ENCODE measurements at places on chromosomes 3 and 15.

GRCh38 chr3:101865751-101866509 is 16.6 kb downstream of the NFKBIZ start:
- DNase-seq = no peak

- no peak for DNase-seq
Observed at GRCh38 chr3:34783876-34784275, 855.4 kb upstream of the ARPP21 start.

DNA sequence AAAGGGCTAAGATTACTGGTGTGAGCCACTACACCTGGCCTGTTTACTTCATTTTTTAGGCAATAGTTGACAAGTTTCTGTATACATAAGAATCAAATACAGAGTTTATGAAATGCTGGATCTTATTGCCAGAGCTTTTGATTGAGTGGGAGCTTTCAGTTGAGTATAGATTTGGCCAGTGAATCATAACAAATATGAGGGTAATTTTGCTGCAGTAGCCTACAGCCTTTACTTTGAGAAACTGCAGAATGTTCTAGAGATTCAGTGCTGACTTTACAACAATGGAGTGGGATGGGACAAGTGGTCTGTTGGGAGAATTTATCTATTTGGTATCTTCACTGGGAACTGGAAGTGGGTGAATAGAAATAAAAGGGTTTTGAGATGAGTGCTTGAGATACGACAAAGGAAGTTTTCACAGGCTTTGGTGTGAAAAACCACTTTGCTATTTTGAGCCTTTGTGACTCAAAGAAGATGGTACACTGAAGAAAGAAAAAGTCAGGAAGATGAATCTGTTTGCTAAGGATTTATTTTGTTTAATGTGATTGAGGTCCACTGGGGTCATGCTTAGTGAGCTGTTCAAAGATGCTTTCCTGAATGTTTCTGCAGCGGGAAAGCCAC is 227.8 kb downstream of the UBE2E2 start:
- DNase-seq = no peak

- DNase-seq = peak; percentile 56
Observed at GRCh38 chr3:133943639-133944141, 48.0 kb upstream of the RAB6B start.

- DNase-seq = no peak
Observed at GRCh38 chr15:58957101-58957973, 23.9 kb upstream of the SLTM start.

DNA sequence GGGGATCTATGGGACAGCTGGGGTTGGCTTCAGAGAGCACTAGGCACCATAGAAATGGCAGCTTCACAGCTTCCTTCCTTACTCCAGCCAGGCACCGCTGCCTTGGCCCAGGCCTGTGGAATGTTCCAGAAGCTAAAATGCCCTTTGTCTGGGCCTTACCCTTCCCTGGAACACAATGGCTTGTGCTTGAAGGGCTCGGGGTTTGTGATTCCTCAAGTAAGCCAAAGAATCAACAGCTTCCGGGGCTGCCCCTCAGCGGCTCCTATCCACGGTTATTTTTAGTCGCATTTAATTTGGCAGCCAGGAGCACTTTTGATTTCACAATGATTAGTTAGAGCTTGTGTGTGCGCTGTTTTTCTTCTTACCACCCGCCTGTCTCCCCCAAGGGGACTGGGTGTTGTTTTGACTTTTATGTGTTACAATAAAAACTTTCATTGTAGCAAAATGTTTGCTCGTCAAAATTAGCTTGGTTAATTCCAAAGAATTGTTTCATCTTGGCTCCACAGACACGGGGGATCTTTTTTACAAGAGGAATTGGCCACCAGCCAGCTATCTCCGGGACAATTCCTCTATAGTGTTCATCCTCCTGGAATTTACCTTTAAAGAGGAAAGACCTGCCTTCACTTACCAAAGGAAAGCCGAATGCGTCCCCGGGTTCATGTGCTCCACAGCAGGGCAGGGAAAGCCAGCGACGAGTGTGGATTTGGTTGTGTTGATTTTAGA is 73.8 kb downstream of the TLE3 start:
- DNase-seq = peak; percentile 91

DNA sequence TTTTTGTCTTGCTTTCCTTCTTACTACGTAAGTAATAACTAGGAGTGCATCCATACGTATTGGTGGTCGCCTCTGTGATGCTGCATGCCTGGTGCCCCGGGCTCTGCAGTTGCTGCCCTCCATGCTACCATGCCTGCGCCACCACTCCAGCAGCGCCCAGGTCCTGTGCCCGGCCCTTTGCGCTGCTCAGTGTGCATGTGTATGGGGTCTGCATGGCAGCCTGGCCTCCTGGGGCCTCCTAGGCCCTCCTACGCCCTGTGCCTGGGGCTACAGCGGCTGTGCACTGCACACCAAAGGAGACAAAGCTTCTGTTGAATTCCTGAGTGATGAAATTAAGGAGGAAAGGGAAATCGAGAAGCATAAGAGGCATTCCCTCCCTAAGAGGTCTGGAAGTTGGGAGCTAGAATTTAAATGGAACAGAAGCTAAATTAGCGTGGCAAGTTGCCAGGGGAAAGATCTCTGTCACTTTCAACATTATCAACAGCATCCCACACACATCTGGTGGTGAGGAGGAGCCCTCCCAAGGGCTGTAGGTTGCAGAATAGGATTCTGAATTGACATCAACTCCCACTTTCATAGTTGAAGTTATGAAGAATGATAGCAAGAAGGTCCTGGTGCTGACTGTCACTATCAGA is 275.0 kb upstream of the CHRM5 start:
- DNase-seq = no peak

- no peak for DNase-seq
Observed at GRCh38 chr3:178986456-178986855, 85.2 kb downstream of the ZMAT3 start.

GRCh38 chr3:64000453-64001055 is 22.7 kb downstream of the PSMD6 start:
- no peak for DNase-seq

GRCh38 chr3:31013843-31014242 is 119.4 kb upstream of the GADL1 start:
- DNase-seq = no peak

- DNase-seq = no peak
Observed at GRCh38 chr3:89138048-89138447, 30.6 kb downstream of the EPHA3 start.

- DNase-seq = no peak
Observed at GRCh38 chr3:57268416-57268815, 24.1 kb downstream of the ASB14 start.

GRCh38 chr15:94053626-94054025 is 177.7 kb upstream of the MCTP2 start:
- DNase-seq = no peak

DNA sequence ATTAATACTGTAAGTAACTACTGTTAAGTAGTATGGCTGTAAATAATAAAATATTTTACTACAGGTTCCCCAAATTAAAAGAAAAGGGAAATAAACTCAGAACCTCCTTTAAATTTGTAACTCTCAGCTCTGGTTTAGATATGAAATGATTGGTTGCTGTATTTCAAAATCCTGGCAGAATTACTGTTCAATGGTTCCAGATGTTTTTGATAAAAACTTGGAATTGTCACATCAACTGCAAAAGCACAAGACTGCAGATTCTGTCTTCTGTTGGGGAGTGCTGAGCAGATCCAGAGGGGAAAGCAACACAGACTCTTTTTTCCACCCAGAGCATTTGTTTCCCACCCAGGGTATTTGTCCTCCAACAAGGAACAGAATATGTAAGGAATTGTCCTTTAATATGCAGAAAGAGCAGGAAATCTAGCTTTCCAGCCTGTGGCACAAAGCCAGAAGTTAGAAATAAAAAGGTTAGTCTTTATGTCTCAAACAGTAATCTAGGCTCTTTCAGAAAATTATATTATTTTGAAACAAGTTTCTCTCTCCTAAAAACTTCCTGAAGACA is 178.1 kb downstream of the KLHL25 start:
- no peak for DNase-seq

DNA sequence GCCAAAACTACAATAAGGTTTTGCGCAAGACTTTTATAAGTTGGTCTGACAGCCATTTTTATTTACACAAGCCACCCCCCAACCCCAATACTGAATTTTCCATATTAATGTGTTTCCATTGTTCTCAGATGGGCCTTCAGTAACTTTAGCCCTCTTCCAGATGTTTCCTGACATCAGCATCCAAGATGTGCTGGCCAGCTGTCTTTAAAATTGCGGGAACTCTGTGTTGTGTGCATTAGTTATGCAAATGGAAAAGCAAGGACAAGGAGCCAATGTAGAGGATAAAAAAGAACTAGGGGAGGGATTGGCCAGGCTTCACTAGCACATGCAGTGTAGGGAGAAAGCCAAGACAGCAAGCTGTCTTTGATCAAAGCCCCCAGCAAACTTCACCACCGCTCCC is 45.4 kb downstream of the COMMD2 start:
- no peak for DNase-seq

GRCh38 chr15:58146749-58147148 is 8.6 kb downstream of the AQP9 start:
- DNase-seq = no peak

- no peak for DNase-seq
Observed at GRCh38 chr3:3927965-3928364, 128.7 kb downstream of the LRRN1 start.

- DNase-seq = peak; percentile 81
Observed at GRCh38 chr3:134357914-134358811, 16.1 kb downstream of the AMOTL2 start.

DNA sequence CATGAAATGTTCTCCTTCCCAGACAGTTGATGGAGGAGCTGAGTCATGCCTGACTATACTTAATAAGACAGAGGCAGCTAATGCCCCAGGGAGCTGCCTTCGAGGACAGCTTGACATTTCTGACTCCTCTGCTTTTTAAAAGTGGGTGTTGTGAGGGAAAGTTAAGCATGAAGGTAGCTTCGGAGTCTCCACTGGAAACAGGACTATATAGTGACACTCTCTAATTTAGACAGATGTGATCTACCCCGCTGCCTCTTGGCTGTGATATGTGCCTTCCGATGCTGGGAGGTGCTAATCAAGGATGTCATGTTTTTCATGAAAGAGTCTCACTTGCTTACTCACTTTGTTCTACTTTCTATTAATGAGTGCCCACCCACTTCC is 72.7 kb downstream of the IL1RAP start:
- no peak for DNase-seq

- no peak for DNase-seq
Observed at GRCh38 chr3:64163755-64164148, 61.5 kb downstream of the PRICKLE2 start.

- DNase-seq = no peak
Observed at GRCh38 chr3:98038286-98038685, 3.2 kb upstream of the GABRR3 start.

DNA sequence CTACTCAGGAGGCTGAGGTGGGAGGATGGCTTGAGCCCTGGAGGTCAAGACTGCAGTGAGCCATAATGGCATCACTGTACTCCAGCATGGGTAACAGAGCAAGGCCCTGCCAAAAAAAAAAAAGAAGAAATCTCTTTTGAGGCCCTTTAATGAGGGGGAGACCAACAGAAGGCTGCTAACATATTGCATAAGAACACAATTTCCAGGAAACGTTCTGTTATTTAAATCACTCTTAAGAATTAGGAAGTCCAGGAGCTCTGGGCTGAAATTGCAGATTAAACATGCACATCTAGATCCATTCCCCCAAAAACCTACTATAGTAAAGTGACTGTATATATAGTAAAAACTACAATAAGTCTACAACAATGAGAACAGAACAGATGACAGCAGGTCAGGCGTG is 16.1 kb upstream of the BLM start:
- DNase-seq = no peak

GRCh38 chr3:98770261-98771039 is 7.3 kb downstream of the ST3GAL6 start:
- no peak for DNase-seq

DNA sequence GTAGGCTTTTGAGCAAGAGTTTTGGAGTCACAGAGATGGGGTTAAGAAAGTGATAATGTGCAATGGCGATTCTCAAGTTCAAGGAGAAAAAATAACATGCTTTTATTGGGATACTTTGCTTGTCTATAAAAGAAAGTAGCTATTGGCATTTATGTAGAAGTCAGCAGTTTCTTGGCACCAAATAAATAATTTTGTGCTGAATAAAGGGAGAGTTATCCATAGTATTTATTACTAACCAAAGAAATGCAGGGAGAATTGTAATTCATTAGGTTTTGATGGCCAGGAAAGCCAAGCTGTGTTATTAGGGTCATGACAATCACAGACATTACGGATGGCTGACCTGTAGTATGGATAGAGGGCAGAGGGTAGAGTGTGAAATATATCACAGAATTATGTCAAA is 33.1 kb downstream of the BTD start:
- DNase-seq = no peak

- DNase-seq = no peak
Observed at GRCh38 chr3:5258526-5258925, 71.0 kb downstream of the EDEM1 start.

DNA sequence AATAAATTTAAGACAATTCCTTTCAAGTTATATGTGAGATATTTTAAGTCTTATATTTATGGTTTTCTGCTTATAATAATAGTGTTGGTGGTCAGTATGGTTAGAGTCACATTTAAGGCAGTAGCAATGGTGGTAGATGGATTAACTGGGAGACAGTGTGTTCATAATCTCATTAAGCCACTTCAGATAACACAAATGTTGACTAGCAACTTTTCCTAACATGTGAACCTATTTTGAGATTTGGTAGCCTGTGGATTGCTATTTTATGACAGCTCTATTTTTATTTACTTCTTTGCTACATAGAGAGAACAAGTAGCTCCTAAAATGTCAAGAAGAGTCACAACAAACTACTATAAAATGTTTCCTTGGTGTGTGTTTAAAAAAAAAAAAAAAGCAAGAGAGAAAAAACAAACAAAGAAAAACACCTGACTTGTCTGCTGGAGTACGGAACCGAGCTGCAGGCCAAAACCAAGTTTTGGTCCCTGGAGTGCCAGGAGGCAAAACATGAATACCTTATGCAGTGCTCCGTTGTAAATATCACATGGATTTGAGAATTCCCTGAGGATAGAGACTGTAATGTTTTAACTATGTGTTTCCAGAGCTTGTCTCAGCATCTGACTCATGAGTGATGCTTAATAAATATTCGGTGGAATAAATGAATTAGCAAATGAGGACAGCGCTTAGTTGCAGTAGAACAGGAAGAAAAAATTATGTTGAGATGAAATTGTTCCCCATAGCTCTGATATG is 457.1 kb upstream of the ROBO2 start:
- DNase-seq = no peak

- no peak for DNase-seq
Observed at GRCh38 chr3:24589931-24590880, 95.6 kb upstream of the THRB start.

DNA sequence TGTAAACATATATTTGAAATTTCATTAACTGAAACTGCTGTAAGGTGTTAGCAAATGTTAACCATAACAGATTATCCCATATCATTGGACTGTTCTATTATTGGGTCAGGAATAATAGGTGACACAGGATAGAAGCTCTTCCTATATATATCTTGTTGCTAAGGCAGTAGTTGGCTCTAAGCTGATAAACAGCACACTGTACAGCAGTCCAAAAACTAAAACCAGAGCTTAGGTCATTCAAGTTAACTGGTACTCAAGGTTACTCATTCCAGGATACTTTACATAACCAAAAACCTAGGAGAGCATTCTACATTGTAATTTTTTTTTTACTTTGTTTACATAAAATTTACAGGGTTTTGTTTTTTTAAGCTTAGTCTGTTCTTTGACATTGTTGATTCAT is 8.9 kb downstream of the DNAJC19 start:
- no peak for DNase-seq

Measured in sigmoid colon (tissue), 7 donors.